Fibroblast of upper back skin (primary cell): ENCODE measurements at places on chromosomes 6 and 20.

DNA sequence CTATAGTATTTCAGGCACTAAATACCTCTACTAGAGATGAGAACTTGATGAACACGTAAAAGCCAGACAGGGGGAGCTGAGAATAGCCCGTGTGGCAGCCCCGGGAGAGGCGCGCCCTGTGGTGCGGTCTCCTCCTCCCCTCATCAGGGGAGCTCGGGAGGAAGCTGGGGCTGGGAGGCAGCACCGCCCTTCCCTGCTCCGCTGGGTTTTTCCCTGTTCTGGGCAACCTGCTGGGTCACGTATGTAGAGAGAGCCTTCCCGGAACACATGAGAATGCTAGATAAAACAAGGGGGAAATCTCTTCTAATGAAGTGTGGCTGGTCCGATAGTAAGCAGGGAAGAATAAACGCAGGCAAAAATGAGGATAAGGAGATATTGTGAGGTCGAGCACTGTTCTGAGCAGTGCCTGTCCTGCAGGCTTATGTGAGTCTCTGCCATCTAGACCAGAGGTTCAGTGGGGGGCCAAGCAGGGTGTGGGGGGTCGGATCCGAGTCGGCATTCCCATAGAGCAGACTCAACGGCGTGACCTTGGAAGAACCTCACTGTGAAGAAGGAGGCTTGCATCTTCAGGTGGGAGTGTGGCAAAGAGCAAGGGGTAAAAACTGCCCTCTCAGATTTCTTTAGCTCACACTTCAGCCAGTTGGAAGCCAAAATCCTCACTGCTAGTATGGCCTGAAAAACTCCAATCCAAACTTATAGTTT, 13.4 kb upstream of the RPS6KA2 start:
- no peak for DNase-seq

DNA sequence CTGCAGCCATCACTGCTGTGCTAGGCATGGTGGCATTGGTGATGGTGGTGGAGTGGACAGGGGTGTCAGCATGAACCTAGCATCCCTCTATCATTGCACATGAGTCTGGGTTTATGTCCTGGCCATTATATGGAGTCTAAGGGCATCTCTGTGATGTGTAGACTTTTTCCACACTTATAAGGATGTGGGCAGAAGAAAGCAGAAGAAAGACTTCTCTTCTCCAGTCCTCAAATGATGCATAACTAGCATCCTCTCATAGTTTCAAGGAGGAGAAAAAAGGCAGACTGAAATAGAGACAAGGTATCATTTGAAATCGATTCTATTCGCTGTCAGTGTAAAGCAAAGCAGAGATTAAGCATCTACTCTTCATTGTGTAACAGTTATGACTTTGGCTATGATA, 140.0 kb upstream of the ATXN1 start:
- DNase-seq: no peak

DNA sequence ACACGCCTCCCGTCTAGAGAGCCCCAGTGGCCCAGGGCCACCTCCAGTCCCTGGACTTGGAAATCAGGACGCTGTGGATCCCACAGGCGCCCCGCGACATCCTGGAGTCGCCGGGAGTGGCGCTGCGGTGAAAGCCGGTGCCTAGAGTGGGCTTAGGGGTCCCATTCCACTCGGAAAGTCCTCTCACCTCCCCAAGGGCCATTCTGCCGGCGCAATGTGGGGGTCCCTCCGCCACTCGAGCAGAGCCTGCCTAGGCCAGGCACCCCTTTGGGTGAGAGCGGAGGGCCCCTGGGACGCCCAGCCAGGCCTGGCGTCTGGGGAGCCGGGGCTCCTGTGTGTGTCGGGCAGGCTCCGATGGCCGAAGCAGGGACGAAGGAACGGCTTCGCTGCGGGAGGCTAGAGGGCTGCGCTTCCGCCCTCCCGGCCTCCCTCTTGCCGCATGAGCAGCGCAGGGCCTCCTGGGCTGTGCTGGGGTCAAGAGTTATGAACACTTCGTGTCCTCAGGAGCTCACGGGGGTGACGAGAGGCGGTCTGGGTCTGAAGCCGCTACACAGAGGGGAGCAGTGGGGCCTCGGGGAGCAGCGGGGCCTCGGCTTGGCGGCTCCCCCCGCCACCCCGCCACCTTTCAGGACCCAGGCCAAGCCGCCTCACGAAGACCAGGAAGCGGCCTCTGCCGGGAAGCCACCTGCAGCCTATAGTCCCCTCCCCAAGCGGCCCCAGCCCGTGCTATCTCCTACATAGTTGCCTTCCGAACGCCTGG, 13.6 kb downstream of the POU3F2 start:
- DNase-seq: no peak

DNA sequence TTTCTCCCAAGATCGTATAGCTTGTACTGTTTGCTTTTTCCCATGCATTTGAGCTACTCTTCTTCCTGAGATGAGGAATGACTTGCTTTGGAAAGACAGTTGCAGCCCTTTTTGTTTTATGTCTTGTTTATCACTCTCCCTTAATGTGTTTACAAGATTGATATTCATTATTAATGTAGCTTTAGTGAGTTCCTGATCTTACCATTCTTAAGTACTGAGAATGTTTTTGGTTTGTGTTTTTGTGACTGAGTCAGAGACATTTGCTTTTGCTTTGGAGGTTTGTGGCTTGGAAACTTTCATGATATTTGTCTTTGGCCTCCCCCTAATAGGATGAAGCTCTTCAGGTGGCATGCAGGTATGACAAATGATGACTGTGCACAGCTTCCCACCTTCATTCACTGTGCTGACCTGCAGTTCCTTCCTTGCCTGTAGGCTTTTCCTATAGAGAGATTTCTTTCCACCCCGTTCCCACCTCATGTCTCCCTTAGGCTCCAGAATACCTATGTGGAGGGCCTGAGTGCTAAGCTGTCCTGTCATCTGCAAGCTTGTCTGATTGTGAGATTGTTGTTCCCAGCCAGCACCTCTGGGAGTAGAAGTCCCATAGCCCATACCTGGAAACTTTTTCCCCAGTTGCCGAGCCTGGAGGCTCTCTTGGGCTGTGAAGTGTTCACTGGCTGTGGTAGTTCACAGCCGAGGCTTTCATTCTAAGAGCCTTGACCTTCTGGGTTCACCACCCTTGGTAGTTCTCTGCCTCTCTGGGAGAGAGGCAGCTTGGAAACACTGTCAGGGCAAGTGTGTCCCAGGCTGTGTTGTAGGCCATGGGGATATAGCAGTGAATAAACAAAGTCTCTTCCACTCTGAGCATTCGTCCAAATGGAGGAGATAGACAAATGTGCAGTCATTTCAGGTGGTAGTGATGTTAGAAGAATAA, 27.1 kb downstream of the CDS2 start:
- DNase-seq: no peak

GRCh38 chr20:16953858-16954257, 205.7 kb downstream of the OTOR start:
- no peak for DNase-seq

GRCh38 chr20:53154540-53154939, 182.4 kb downstream of the TSHZ2 start:
- DNase-seq: peak; percentile 48

- DNase-seq: no peak
These were observed 35.2 kb upstream of the OVOL2 start for GRCh38 chr20:18092890-18093289.

- no peak for DNase-seq
These were observed 170.9 kb downstream of the ARHGAP18 start for GRCh38 chr6:129539032-129539431.

DNA sequence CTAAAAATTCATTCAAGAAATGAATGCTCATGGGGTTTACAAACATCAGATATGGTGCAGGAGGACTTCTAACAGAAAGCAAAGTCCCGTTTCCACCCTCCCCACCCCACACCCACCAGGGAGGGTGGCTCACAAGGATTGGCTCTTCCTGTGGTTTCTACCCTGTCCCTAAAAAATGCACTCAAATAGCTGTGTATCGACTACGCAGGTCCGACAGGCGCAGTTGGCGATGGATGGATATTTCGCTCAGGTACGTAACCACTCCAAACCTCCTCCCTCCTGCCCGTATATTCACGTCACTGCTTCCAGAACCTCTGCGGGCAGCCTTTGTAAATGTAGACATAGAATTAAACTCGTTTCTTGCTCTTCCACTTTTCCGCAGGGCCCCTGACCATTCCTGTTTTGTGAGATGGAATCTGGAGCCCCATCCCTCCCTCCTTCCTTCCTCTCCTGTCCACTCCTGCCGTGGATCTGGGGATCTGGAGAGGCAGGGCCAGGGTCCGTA, 264.3 kb downstream of the BMP7 start:
- DNase-seq: no peak

DNA sequence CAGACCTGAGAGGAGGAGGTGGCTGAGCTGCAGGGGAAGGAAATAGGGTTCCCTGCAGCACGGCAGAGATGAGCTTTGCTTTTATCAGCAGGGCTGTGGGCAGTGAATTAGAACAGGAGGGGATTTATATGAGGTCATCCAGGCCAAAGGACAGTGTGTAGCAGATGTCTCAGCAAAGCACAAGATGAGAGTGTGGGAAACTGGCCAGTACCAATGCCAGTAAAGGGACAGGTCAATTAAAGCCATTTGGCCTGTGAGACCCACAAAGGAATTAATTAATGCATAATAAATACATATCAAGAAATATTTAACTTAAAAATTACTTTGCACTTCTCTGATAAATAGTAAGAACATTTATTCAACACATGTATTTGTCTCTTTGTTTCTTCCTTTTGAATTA, at the start of gene DEFB119:
Gene DEFB119, minus strand, starts transcription at position 101 of the 400 bp plus-strand sequence. CDS start 107 bp downstream, outside the sequence.
- no peak for DNase-seq

GRCh38 chr20:50304923-50305635, 114.4 kb downstream of the CEBPB start:
- DNase-seq: peak; percentile 95

DNA sequence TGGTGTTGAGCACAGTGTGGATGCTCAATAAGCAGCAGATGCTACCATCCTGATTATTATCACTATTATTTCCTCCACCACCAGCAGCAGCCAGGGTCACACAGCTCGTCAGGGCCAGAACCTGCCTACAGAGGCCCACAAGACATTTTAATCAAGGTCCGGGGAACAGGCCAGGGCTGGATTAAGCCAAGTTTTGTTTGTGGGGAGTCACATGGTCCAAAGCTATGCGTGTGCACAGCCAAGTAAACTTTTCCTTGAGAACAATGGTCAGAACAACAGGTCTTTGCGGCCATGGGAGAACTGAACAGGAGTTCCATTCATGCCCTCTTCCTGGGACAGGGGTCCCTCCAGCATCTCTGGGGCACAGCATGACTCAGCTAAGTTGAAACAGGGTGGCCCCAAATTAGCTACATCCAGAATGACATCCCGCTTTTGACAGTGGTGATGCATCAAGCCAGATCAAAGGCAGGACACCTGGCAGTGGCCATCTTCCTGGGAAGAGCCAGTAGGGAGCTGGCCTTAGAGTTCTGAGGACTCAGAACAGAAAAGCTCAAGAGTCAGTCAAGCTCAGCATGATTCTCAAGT, 11.7 kb downstream of the SNTA1 start:
- no peak for DNase-seq

GRCh38 chr6:56766806-56767178, 124.1 kb upstream of the DST start:
- peak; percentile 84 for DNase-seq

DNA sequence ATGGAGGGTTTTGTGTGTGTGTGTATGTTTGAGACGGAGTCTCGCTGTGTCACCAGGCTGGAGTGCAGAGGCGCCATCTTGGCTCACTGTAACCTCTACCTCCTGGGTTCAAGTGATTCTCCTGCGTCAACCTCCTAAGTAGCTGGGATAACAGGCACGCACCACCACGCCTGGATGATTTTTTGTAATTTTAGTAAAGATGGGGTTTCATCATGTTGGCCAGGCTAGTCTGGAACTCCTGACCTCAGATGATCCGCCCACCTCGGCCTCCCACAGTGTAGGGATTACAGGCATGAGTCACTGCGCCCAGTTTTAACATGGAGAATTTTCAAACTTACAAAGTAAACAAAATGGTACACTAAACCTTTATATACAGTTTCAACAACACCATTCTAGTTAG, 22.8 kb downstream of the AMD1 start:
- DNase-seq: no peak

DNA sequence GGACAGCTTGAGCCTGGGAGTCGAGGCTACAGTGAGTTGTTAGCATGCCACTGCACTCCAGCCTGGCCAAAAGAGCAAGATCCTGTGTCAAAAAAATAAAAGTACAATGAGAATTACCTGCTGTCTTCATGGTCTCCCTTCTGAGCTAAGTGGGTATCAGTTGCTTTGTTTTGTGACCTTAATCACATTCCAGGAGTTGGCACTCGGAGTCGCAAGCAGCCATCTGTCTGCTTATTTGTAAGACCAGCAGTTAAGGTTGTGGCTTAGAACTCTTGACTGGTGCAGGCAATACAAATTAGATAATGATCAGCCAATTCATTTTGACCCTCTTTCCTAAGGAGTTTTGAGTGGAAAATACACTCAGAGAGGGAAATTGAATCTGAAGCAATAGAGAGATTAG, 114.0 kb downstream of the MYO6 start:
- no peak for DNase-seq

- no peak for DNase-seq
These were observed 23.0 kb downstream of the BCKDHB start for GRCh38 chr6:80129485-80129884.

DNA sequence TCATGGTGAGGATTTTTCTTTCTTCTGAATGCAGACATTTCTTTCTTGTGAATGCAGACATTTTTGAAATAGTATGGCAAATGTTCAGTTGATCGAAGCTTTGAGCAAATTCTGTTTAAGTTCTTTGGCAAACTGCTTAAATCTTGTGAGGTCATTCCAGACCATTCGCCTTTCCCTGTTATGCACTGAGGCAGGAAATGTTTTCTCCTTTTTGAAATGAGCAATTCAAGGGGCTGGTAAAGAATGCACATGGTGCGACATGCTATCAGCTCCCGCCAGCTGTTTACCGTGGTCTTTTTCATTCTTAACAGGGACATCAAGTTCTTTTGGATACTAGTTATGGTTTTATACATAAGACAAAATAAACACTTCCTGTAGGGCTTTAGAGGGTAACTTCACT, 112.0 kb upstream of the CCN2 start:
- DNase-seq: peak; percentile 85

GRCh38 chr6:167130008-167130677, 7.2 kb downstream of the CCR6 start:
- DNase-seq: no peak

- DNase-seq: no peak
These were observed 35.0 kb downstream of the STX11 start for GRCh38 chr6:144185133-144185836.

- no peak for DNase-seq
These were observed 29.9 kb downstream of the EZR start for GRCh38 chr6:158789115-158789917.

DNA sequence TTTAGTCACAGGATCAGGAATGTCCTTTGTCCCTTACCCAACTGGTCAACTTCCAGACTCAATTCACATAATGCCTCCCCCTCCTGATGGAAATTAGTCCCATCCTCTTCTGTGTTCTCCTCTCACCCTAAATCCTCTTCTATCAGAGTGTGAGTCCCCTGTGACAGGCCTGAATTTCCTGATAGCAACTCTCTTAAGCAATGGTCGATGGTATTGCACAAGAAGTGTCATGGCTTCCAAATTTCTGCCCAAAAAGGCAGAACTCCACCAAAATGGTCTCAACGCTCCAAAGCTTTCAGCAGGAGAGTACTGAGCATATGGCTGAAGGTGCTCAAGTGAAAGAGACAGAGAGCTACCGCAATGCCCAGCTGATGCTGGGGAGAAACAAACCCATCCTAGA, 2.4 kb downstream of the PREP start:
- no peak for DNase-seq

GRCh38 chr6:97240222-97240621, 42.8 kb downstream of the MMS22L start:
- DNase-seq: peak; percentile 66
